Activated CD4-positive, alpha-beta T cell treated with anti-CD3 and anti-CD28 coated beads for 1 hour (primary cell): ENCODE measurements at places on chromosomes 2 and 18.
A peak's percentile ranks its signal among the peaks of the same experiment; 100 is the strongest.

DNA sequence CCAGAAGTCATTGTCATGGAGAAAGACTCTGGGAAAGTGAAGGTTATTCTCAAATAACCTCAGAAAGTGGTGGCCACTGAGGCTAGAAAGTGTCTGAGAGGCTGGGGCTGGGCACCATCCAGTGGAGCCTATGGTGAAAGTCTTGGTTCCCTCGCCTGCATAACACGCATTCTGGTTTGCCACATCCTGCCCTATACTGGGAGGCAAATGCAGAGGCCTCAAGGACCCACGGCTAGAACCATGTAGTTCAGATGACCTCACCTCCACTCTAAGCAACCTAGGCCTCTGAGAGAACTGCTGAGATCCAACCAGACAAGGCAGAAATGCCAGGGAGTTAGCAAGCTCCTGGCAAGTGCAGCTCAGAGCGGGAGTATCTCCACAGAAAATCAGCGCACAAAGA, 5.1 kb downstream of the ITGB6 start:
- DNase-seq: no peak

- DNase-seq: peak; percentile 19
Observed at GRCh38 chr2:198054299-198054698, 249.9 kb downstream of the PLCL1 start.

- no peak for DNase-seq
Observed at GRCh38 chr2:59658906-59659635, 894.4 kb downstream of the BCL11A start.

DNA sequence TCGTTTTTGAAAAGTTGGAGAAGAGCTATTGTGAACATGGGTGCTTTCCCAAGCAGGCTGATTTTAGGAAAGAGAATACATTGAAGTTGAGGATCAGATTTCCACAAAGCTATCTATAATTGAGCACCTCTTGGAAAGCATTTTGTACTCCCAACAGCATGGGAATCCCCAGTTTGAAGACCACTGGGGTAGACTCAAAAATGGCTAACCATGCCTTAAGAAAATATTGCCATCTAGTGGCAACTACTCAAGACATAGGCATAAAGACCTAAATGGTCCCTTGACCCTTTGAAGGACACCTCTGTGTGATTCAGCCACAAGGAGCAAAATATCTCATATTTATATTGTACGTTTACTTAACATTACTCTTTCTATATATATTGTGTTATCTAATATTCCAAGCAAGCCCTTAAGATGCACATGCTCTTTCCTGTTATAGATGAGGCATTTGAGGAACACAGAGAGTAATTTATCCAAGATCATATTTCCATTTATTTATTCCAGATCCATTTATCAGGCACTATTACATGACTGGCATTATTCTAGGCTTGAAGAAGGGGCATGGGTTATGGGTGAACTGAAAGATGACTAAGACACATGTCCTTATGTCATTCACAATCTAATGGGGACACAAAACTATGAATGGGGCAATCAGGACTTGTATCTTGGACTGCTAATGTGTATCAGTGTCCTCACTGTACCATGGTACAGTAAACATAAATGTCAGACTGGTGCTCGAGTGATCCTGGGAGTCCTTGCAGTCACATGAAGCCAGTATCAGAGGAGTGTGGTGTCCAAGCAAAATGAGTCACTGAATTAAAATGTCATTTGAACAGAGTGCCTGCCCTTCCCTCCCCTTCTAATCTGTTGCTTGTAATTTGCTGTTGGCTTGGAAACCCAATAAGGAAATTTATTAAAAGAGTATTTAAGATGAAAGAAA, 121.0 kb upstream of the XPO1 start:
- DNase-seq: no peak

- no peak for DNase-seq
Observed at GRCh38 chr2:1798115-1798784, 53.9 kb upstream of the PXDN start.

DNA sequence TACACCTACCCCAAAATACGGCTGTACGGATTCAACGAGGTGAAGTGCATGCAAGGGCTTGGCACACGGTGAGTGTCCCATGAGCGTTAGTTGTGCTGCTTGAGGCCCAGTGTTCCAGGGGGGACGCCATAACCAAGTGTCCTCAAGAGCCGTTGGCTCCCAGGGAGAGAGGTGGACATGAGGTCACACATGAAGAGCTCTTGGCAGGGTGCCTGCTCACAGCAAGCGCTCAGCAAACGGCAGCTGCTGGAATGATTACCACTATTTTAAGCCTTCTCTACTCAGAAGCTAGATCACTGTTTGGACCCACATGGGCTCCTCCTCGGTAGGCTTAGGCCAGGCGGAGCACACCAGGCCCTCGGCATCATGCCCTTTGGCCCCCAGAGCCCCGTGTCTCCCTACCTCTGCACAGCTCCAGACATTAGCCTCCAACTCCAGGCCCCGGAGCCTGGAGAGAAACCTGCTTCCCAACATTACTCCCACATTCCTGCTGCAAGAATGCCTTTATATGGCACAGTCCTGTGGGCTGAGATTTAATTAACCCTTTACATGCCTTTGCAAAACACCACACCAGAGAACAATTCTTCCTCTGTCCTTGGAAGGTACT, 68.4 kb upstream of the PPP1CB start:
- no peak for DNase-seq

DNA sequence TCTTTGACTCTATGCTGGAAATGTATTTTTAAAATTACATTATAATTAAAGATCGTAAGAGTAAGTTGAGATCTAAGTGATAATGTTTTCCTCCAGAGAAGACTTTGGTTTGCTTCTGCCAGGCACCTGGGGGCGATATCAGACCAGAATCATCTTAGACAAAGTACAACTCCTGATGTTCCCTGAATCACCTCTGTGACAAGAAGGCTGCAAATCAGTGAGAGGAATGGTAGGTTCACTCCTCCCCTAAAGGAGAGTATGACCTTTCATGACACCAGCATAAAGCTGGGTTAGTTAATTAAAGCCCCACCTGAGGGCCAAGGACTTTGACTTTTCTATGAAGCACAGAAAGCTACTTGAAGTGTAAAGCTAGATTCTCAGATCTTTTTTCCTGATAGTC, 114.4 kb upstream of the DTNA start:
- no peak for DNase-seq

DNA sequence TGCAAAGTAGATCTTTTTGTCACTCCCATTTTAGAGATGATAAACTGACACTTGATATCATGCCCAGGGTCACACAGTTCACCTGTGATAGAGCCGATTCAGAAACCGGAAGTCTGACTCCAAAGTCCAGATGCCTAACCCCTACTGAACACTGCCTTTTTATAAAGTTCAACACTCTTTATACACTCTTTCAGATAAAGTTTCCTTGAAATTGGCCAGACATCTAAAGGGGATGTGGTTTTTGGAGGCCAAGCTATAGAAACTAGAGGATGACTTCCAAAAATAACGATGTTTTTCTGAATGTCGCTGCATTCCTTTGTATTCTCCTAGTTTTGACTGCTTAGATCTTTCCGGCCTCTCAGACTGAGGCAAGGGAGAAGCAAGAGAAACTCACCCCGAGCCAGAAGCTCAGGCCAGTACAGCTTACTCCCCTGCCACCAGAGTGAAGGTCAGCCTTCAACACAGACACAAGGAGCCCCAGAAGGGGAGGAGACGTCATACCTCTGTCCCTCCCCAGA, 61.8 kb downstream of the NRP2 start:
- no peak for DNase-seq

DNA sequence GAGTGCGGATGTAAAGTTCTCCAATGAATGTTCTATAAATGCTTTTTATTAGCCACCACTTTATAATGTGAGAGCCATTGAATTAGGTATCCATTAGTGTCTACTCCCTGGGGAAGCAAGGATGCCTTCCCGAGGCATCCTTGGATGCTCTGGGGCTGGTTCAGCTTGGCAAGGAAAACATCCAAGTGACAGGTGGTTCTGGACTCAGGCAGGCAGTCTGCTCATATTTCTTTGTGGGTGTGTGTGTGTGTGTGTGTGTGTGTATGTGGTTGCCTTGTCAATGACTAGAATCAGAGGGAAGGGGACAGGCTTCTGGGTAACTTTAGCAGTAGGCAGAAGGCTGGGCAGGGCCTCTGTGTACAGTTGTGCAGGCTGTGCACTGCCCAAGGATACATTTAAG, 149.2 kb downstream of the TSN start:
- no peak for DNase-seq

DNA sequence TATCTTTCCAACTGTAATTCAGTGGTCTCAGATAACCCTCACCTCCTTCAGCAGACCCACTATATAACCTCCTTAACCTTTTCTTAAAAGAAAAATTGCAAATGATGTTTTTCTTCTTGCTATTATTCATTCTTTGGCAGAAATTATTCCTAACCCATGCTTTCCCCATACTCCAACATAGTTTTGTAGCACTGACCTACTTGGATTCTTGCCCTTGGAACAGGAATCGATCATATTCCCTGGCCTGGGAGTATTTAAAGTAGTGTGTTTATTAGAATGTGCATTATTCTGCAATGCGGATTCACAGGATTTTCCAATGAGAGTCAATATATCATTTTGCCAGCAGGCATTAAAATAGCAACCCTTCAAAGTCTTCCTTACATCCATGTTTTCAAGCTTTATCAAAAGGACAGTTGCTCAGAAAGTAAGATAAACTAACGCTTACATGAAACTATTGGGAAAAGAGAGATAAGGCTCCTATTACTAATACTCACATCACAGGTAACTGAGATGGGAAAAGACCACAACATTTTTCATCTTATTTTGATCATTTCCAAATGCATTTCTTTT, 37.4 kb downstream of the CHN1 start:
- DNase-seq: no peak

DNA sequence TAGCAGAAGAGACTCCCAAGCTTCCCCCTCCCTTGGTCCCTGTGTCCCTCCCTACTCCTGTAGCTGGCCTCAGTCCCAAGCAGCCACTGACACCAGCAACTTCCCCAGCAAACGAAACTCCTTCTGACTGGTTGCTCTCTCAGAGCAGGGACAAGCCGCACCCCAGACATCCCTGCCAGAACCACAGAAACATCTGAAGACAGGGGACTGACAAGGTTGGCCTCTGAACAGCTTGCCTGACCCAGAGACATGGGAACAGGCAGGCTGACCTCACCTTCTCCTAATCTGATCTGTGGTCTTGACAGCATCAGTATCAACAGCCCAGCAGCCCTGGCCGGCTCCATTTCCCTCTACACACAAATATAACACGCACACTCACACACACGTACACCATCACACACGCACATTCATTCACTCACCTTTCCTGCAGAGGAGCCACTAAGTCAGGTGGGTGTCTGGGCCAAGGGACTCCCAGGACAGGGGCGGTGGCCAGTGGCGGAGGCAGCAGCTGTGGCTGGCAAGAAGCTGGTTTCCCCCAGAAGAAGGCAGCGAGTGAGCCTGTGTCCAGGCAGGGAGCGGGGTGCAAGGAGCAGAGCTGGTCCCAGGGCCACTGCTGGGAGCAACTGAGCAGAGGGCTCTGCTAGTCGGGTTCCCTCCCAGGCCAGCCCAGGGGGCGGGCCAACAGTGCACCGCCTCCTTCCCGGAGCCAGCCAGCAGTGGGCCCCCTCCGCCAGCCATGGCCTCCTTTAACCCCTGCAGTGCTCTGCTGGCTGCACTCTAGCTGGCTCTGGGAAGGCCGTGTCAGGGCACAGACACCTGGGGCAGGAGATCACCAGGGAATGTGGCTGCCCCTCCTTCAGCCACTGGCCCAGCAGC, 59.1 kb downstream of the TNS1 start:
- no peak for DNase-seq

DNA sequence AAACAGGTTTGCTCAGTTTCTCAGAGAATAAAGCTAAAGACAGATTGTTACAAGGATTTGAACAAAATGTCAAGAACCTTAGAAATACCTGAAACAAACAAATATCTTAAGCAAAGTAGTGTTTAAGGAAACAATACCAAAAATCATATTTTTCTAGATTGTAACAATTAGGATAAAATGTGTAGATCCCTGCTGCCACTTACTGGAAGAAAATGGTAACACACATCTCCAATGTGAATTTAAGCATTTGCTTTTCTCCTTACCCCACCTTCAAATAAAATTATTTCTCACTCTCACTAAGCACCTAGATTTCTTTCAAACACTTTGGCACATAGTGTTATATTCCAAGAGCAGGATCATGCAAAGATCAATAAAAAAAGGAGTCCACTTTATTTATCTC, 34.9 kb downstream of the SUCLG1 start:
- DNase-seq: no peak

GRCh38 chr2:238874330-238875050, 26.6 kb downstream of the TWIST2 start:
- no peak for DNase-seq

GRCh38 chr18:14976736-14977430, 228.9 kb downstream of the ANKRD30B start:
- no peak for DNase-seq

DNA sequence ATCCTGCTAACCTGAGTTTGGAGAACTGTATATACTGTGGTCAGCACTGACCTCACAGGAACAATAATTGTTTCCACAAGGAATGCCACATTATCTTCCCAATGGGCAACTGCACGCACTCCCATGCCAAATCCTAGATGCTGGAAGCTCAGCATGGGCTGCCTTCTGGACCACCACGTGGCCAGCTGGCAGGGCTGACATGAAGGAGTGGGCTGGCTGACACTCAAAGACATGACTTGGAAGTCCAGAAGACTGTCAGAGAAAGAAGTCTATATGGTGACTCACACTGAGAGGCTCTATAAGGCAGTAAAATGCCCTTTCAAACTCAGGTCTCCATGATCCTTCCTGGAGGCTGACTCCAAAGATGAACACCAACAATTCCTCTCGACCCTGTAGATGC, 98.4 kb upstream of the RNF152 start:
- no peak for DNase-seq
